ENCODE measurements at places on chromosomes 13 and 19.

- H3K36me3 ChIP-seq = peaks cover 14% of the 10 kb centered on the region
- peak; percentile 39 for DNase-seq
- H3K27ac ChIP-seq = peak overlapping the region; percentile 19
- H3K4me1 ChIP-seq = peaks cover 67% of the 10 kb centered on the region
Measured at GRCh38 chr13:27442071-27442647, 8.2 kb downstream of the MTIF3 start.

- H3K27ac ChIP-seq = no peak overlapping the region
- no peaks in the 10 kb centered on the region for H3K27me3 ChIP-seq
- no peaks in the 10 kb centered on the region for H3K4me1 ChIP-seq
- no peaks in the 10 kb centered on the region for H3K36me3 ChIP-seq
- H3K4me3 ChIP-seq = no peak overlapping the region
Measured at GRCh38 chr13:67372868-67373464, 142.8 kb upstream of the PCDH9 start.

- H3K4me3 ChIP-seq = no peak overlapping the region
- H3K27ac ChIP-seq = no peak overlapping the region
- H3K27me3 ChIP-seq = no peaks in the 10 kb centered on the region
Measured at GRCh38 chr13:79650688-79651087, 169.7 kb downstream of the NDFIP2 start.

GRCh38 chr13:36718686-36719085 lies 44.9 kb downstream of the SERTM1 start:
- no peak overlapping the region for H3K27ac ChIP-seq
- no peak for DNase-seq
- no peak overlapping the region for H3K4me3 ChIP-seq
- H3K27me3 ChIP-seq = no peaks in the 10 kb centered on the region
- H3K4me1 ChIP-seq = no peaks in the 10 kb centered on the region

- peaks cover 3% of the 10 kb centered on the region for H3K4me1 ChIP-seq
- no peak overlapping the region for H3K4me3 ChIP-seq
- no peaks in the 10 kb centered on the region for H3K27me3 ChIP-seq
- no peak overlapping the region for H3K27ac ChIP-seq
- DNase-seq = no peak
- peaks cover 70% of the 10 kb centered on the region for H3K36me3 ChIP-seq
Measured at GRCh38 chr13:113196970-113197737, 11.3 kb downstream of the PCID2 start.

GRCh38 chr19:58228585-58229254 lies at the start of gene ZNF544:
ZNF544 (plus strand) TSS chr19:58228914; CDS start chr19:58244024, 15,110 bp downstream.
- DNase-seq = peak; percentile 60
- H3K27ac ChIP-seq = peak within 1 kb of the TSS; percentile 50
- H3K36me3 ChIP-seq = peaks cover 13% of the 10 kb centered on the region
- peaks cover 15% of the 10 kb centered on the region for H3K4me1 ChIP-seq
